Mesendoderm (in vitro differentiated cells): ENCODE measurements at places on chromosomes 7 and 10.

GRCh38 chr7:120926943-120927346, 23.6 kb upstream of the ING3 start:
- peak; percentile 51 for DNase-seq

- DNase-seq: no peak
These were observed 84.2 kb upstream of the CREB5 start for GRCh38 chr7:28328146-28328545.

GRCh38 chr10:99346247-99346646, 17.1 kb downstream of the CNNM1 start:
- no peak for DNase-seq

DNA sequence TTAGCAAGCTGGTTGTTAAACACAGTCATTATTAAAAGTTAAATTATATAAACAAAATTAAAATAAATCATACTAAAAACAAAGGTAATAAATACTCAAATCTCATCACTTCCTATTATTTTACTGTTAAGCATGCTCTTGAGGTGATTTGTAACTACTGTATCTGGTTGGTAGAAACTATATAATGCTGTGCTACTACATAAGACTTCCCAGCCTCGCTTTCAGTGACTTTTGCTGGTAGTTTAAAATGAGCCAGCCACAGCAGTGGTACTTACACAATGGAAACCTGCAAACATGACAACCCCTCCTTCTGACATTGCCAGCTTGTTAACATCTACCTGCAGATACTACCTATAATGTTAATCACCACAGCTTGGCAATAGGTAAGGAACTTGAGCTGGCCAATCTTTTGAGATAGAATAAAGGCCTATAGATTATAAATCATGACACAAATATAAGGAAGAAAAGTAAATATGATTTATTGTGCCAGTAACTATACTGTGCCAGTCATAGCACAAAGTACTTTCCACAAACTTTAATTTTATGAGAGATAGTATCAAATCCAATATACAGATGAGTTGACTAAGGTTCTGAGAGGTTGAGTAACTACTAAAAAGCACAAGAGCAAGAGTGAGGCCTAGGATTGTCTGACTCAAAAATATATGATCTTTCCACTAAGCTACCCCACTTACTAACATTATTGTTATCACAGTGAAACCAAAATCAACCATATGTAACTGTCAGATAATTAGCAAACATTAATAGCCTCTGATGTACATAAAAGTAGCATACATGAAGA, 181.1 kb upstream of the ASAH2 start:
- no peak for DNase-seq

GRCh38 chr10:104557966-104558365, 83.1 kb upstream of the SORCS3 start:
- no peak for DNase-seq

GRCh38 chr7:151424799-151425198, 15.0 kb upstream of the WDR86 start:
- DNase-seq: no peak

- DNase-seq: no peak
These were observed 156.9 kb upstream of the SH2B2 start for GRCh38 chr7:102129636-102130370.

- no peak for DNase-seq
These were observed 758.6 kb upstream of the KCND2 start for GRCh38 chr7:119514326-119514725.

- no peak for DNase-seq
These were observed 417.2 kb upstream of the C7orf33 start for GRCh38 chr7:148173369-148173768.

DNA sequence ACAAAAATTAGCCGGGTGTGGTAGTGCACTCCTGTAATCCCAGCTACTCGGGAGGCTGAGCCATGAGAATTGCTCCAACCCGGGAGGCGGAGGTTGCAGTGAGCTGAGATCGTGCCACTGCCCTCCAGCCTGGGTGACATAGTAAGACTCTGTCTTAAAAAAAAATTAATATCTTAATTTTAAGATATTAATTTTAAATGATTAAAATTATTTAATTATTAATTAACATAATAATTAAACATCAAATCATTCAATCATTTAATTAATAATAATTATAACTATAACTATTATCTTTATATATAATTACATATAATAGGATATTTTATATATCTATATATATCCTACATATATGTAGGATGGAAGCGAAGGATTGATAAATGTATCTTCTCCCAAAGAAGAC, 1.8 kb upstream of the HK1 start:
- no peak for DNase-seq

DNA sequence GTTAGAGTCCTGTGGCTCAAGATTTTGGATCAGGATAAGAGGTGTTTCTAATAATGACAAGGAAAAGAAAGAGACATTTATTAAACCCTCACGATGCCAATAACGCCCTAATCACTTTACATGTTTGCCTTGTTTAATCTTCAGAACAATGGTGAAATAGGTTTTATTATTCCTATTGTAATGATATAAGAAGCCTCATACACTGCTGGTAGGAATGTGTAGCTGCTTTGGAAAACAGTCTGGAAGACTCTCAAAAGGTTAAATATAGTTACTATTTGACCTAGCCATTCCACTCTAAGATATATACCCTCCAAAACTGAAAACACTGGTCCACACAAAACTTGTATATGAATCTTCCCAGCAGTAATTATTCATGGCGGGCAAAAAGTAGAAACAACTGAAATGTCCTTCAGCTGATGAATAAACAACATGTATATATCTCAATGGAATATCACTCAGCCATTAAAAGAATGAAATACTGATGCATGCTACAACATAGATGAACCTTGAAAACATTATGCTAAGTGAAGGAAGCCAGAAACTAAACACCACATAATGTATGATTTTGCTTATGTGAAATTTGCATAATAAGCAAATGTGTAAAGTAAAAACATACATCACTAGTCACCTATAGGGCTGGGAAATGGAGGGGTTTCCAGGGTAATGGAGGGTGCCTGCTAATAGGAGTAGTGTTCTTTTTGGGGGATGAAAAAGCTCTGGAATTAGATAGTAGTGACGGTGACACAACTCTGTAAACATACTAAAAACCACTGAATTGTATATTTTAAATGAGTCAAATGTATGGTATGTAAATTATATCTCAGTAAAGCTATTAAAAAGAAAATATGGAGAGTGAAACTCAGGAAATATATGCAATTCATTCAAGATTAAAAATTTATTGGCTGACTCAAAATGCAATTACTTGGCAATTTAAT, 76.9 kb upstream of the ANK3 start:
- no peak for DNase-seq

GRCh38 chr10:90363799-90364483, 493.9 kb downstream of the HTR7 start:
- peak; percentile 22 for DNase-seq

GRCh38 chr7:136492366-136492765, 376.1 kb upstream of the CHRM2 start:
- no peak for DNase-seq
